Trophoblast cell (in vitro differentiated cells and primary cell): ENCODE measurements at places on chromosomes 11 and 22.

GRCh38 chr11:8671193-8671612 is 11.3 kb downstream of the TRIM66 start:
- no peak for DNase-seq
- peaks cover 5% of the 10 kb centered on the region for H3K36me3 ChIP-seq
- no peak overlapping the region for H3K27ac ChIP-seq

- H3K4me3 ChIP-seq = no peak overlapping the region
- no peaks in the 10 kb centered on the region for H3K27me3 ChIP-seq
- peak; percentile 86 for DNase-seq
- no peak overlapping the region for H3K27ac ChIP-seq
These were observed 17.5 kb downstream of the MACROD1 start for GRCh38 chr11:64148226-64148916.

DNA sequence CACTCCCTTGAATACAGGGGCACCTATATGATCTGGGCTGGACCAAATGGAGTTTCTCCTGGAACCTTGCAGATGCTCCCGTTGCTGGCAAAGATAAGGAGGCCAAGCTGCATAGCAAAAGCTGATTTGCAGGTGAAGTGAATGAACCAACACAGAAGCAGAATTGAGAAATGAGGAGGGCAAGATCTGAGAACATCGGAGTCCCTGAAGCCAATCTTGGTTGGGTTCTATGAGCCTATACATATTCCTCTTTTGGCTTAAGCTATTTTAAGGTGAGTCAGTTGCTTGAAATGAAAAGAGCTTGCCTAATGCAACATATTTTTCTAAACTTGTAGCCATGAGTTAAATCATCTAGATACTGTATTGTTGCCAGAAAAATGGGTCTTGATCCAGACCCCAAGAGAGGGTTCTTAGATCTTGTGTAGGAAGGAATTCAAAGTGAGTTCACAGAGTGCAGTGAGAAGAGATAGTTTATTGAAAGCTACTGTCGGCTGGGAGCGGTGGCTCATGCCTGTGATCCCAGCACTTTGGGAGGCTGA is 23.5 kb downstream of the WEE1 start:
- no peak overlapping the region for H3K27ac ChIP-seq
- DNase-seq = peak; percentile 81
- no peaks in the 10 kb centered on the region for H3K27me3 ChIP-seq

GRCh38 chr11:78921509-78921908 is 346.8 kb upstream of the NARS2 start:
- peaks cover 16% of the 10 kb centered on the region for H3K4me1 ChIP-seq
- peaks cover 13% of the 10 kb centered on the region for H3K36me3 ChIP-seq
- H3K27me3 ChIP-seq = no peaks in the 10 kb centered on the region
- no peak overlapping the region for H3K4me3 ChIP-seq
- H3K27ac ChIP-seq = no peak overlapping the region

DNA sequence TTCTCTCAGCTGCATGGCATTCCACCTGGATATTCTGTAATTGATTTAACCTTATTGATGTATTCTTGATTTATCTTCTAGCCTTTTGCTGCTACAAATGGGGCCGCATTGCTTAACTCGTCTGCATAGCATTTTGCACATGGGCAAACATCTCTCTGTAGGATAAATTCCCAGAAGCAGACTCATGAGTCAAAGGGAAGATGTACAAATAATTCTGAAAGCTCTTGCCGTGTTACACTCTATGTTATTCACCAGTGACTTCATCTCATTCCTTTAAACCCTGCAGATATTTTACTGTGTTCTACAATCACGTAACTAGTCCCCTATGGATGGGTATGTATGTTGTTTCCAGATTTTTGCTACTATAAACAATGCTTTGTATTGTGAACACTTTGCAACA is 112.7 kb downstream of the SEZ6L start:
- no peaks in the 10 kb centered on the region for H3K4me1 ChIP-seq
- no peak overlapping the region for H3K4me3 ChIP-seq
- no peaks in the 10 kb centered on the region for H3K27me3 ChIP-seq
- H3K36me3 ChIP-seq = no peaks in the 10 kb centered on the region

GRCh38 chr11:64210301-64211020 is 3.9 kb downstream of the FERMT3 start:
- DNase-seq = no peak
- H3K27me3 ChIP-seq = no peaks in the 10 kb centered on the region
- H3K36me3 ChIP-seq = peaks cover 35% of the 10 kb centered on the region
- H3K4me1 ChIP-seq = no peaks in the 10 kb centered on the region
- no peak overlapping the region for H3K4me3 ChIP-seq
- H3K27ac ChIP-seq = no peak overlapping the region

- H3K27me3 ChIP-seq = no peaks in the 10 kb centered on the region
- no peak overlapping the region for H3K27ac ChIP-seq
- peaks cover 23% of the 10 kb centered on the region for H3K4me1 ChIP-seq
- H3K4me3 ChIP-seq = no peak overlapping the region
- DNase-seq = no peak
- no peaks in the 10 kb centered on the region for H3K36me3 ChIP-seq
These were observed 1.5 kb upstream of the TRABD start for GRCh38 chr22:50184004-50184901.

- H3K4me3 ChIP-seq = no peak overlapping the region
- peaks cover 49% of the 10 kb centered on the region for H3K36me3 ChIP-seq
- H3K4me1 ChIP-seq = peaks cover 19% of the 10 kb centered on the region
- no peak overlapping the region for H3K27ac ChIP-seq
- no peaks in the 10 kb centered on the region for H3K27me3 ChIP-seq
These were observed 18.9 kb downstream of the TIMP3 start for GRCh38 chr22:32820131-32821119.

GRCh38 chr11:126430581-126431335 is 75.3 kb downstream of the ST3GAL4 start:
- no peaks in the 10 kb centered on the region for H3K36me3 ChIP-seq
- H3K4me3 ChIP-seq = no peak overlapping the region
- no peaks in the 10 kb centered on the region for H3K27me3 ChIP-seq
- no peak for DNase-seq
- H3K27ac ChIP-seq = no peak overlapping the region

DNA sequence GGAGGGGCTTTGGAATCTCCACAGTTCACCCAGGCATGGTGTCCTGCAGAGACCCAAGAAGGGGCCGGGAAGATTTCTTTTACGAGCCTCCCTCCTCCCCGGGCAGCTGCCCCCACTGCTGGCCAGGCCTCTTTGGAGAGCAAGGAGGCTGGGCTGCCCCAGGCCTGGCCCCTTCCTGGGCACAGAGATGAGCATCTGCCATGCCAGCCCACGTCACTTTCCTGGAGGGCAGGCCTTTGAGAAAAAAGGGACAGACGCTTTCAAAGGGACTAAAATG is 60.5 kb upstream of the FGF3 start:
- H3K4me3 ChIP-seq = no peak overlapping the region
- H3K27me3 ChIP-seq = no peaks in the 10 kb centered on the region
- DNase-seq = no peak
- no peaks in the 10 kb centered on the region for H3K4me1 ChIP-seq

DNA sequence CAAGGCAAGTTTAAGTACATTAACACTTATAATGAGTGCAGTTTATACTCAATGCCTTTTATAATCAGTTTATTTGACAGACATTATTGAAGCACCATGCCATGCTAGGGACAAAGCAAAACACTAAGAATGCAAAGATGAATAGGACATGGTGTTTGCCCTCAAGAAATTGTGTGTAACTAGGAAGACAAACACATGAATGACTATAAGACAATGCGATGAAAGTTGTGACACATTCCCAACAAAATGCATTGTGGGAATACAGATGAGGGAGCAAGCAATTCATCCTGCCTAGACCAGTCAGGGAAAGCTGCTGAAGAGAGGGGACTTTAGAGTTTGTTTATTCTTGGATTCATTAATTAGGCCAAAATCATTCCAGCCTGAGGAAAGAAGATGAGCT is 133.8 kb upstream of the TRPC6 start:
- no peak overlapping the region for H3K4me3 ChIP-seq
- DNase-seq = no peak
- no peaks in the 10 kb centered on the region for H3K36me3 ChIP-seq
- H3K4me1 ChIP-seq = no peaks in the 10 kb centered on the region

DNA sequence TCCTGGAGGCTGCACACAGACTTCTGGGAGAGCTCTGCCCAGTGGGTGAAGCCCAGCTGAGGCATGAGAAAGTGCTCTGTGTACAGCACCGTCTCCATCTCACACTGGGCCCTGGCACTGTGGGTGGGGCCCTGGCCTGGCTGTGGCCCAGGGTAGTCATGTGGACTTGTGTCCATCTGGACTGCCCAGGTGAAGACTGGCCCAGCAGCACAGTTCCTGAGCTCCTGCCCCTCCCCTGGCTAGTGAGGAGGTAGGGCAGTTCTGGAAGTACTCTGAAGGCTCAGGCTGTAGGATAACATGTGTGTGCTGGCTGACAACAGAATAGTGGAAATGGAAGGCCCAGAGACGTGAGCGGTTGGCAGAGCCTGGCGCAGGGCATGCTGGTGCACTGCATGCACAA is 35.4 kb downstream of the RSPH14 start:
- no peak overlapping the region for H3K4me3 ChIP-seq
- H3K27ac ChIP-seq = no peak overlapping the region
- H3K4me1 ChIP-seq = peaks cover 3% of the 10 kb centered on the region
- no peaks in the 10 kb centered on the region for H3K36me3 ChIP-seq
- no peaks in the 10 kb centered on the region for H3K27me3 ChIP-seq
- no peak for DNase-seq

GRCh38 chr11:120830085-120830620 is 193.7 kb upstream of the TBCEL start:
- H3K4me3 ChIP-seq = no peak overlapping the region
- H3K27me3 ChIP-seq = no peaks in the 10 kb centered on the region
- H3K27ac ChIP-seq = no peak overlapping the region
- no peaks in the 10 kb centered on the region for H3K36me3 ChIP-seq

DNA sequence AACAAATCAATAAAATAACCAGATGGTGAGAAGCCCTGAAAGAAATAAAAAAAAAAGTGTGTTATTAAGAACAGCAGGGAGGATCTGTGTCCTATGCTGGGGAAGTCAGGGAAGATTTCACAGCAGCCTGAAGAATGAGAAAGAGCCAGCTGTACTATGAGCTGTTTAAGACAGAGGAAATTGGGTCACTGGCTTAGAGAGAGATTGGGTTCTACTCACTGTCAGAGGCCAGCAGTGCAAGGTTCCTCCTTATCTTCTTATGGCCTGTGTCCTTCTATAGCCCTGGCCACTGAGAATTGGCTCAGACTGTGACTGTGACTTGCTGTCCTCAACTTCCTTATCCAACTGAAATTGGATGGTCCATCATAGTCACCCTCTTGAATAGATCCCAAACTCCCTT is 54.8 kb upstream of the FDX1 start:
- no peak overlapping the region for H3K4me3 ChIP-seq
- no peaks in the 10 kb centered on the region for H3K36me3 ChIP-seq
- no peaks in the 10 kb centered on the region for H3K27me3 ChIP-seq
- no peak for DNase-seq
- no peak overlapping the region for H3K27ac ChIP-seq
- peaks cover 9% of the 10 kb centered on the region for H3K4me1 ChIP-seq

DNA sequence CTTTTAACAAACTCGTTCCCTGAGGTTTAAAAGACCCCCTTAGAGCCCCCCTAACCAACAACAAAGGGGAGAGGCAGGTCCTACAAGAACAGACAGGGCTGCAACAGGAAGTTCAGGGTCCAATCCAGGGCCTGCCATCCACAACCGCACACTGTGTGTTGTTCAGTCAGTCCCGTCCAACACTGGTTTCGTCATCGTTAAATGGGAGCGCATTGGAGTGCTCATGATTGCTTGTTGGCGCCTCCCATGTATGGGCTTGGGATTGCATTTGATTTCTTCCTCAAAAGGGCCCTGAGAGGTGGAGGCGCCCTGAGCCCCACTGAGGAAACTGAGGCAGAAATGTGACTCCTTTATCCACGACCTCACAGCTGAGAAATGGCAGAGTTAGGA is 174.1 kb downstream of the MN1 start:
- H3K4me1 ChIP-seq = peaks cover 6% of the 10 kb centered on the region
- H3K27me3 ChIP-seq = no peaks in the 10 kb centered on the region
- no peak for DNase-seq
- H3K36me3 ChIP-seq = no peaks in the 10 kb centered on the region
